Stimulated activated CD8-positive, alpha-beta memory T cell treated with anti-CD3 and anti-CD28 coated beads, Interleukin-15, amount 100 ng/mL, for 4 hours (primary cell): ENCODE measurements at places on chromosomes 7 and 10.

- DNase-seq = no peak
These were observed 143.8 kb downstream of the KCNMA1 start for GRCh38 chr10:77493851-77494261.

DNA sequence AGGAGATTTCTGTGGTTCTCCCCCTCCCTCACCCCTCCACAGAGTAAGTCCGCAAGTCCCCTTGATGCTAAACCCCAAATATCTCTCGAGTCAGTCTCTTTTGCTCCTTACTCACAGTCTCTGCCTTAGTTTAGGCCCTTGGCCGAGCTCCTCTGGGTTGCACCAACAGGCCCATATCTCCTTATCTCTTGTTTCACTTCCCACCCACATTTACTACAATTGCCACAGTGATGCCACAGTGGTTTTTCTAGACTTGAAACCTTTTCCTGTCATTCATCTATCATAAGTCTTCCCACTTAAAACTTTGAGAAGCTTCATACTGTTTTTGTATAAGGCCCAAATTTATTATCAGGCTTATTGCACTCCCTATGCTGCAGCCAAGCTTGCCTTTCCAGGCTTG lies 23.4 kb upstream of the NME8 start:
- no peak for DNase-seq

DNA sequence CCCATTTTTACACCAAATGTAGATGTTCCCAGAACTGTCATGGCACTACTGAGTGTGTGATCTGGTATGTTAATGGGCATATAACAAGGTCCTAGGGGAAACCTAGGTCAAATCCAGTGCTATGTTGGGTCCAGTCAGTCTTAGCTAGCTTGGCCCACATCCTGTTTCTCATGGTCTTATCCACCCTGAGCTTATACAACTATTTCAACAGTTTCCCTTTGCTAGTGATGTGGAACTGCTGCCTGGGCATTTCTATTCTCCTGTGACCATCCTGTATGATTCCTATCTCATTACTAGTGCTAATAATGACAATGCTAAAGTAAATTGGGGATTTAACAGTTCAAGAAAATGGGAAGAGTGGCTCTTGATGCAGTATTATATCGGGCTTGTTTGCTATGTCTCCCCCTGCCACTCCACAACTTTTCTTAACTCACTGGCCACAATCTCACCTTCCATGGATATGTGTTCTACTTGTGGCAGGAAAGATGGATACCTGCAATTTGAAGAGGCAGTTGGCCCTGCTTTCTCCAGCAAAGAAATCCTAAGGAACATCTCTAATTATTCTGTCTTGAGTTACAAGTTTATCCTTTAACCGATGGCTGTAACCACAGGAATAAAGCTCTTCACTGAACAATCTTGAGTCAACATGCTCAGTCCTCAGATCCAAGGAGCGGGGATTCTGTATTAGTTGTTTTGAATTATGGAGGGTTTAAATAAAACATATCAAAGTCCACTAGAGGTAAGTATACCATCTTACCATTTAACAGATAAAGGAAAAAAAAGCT lies 707.8 kb downstream of the XPNPEP1 start:
- no peak for DNase-seq

GRCh38 chr10:98186681-98187080 lies 52.2 kb downstream of the R3HCC1L start:
- DNase-seq = no peak

- no peak for DNase-seq
These were observed 89.9 kb downstream of the PAXIP1 start for GRCh38 chr7:154912871-154913637.

GRCh38 chr7:23021596-23021995 lies 7.7 kb upstream of the HYCC1 start:
- DNase-seq = no peak

DNA sequence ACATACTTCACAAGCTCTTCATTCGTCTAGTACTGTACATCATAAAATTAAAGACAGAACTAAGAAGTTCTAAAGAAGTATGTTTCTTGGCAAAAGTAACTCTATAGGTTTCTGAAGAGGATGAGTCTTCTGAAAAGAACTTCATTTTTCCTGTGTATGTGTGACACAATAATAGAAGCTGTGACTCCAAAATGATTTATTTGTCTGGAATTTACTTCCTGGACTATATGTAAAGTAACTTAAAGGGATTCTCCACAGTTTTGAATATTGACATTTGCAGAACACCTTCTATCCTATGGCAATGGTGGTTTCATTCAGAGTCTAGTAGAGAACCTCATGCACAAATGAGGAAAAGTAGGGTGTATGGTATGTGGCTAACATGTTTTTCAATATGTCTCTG lies 19.8 kb upstream of the CLDN12 start:
- DNase-seq = no peak

DNA sequence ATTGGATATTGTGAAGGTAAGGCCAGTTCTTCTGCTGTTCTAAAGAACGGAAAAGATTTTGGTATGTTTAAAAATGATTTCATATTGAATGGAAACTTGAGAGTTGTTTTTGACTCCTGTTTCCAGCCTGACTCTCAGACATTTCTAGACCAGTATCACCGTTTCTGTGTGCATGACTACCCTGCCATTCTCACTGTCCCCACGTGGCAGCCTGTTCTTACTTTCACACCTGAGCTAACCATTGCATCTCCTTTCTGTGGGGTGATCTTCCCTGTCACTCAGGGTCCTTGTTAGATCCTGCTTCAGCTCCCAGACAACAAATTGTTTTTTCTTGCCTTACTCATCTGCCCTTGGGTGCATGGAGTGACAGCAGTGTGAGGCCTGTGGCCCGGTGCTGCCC lies 38.9 kb downstream of the GLRX3 start:
- DNase-seq = no peak

- DNase-seq = no peak
These were observed 203.3 kb downstream of the BAMBI start for GRCh38 chr10:28880683-28880950.

DNA sequence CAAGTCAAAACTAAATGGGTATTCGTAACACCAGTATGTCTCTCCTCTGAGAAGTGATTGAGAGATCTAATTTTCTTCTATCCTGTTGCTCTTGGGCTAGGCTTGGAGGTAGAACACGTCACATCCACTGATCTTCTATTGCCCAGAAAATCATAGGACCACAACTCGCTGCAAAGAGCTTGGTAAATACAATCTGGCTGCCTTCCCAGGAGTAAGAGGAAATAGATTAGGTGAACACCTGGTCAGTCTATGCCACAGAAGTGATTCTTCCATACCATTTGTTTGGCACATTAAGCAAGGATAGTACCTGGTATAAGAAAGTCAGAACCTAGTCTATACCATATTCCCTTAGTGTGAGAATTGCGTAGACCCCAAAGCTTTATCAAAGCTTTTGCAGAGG lies 129.3 kb upstream of the PHYHIPL start:
- no peak for DNase-seq
